ENCODE measurements at places on chromosomes 16 and 17. TPM values are rescaled to one million over a fixed set of nuclear protein-coding genes. Genes with fewer than 3 reads are reported as not detected.

DNA sequence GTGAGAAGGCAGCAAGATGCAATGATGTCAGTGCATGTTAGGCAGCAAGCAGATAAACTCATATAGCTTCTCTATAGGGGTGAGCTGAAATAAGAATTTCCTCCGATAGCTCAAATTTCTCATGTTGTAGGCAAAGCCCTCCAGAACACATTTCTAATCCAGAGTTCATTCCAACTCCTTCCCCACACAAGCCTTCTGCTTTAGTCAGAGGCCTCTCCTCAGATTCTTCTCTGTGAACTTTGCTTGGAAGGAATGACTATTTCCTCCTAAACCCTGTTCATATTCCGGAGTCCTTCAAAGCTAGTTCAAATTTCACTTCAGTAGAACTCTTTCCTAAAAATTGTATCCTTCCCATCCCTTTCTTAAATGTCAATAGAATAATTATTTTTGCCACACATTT is 144.8 kb downstream of the KCNJ2 start:
- no peaks in the 10 kb centered on the region for H3K4me1 ChIP-seq
- no peaks in the 10 kb centered on the region for H3K36me3 ChIP-seq
- no peak overlapping the region for H3K27ac ChIP-seq
- H3K4me3 ChIP-seq = no peak overlapping the region

- peaks cover 18% of the 10 kb centered on the region for H3K4me1 ChIP-seq
- H3K27ac ChIP-seq = no peak overlapping the region
- DNase-seq = no peak
- H3K27me3 ChIP-seq = no peaks in the 10 kb centered on the region
- no peak overlapping the region for H3K4me3 ChIP-seq
Observed at GRCh38 chr17:34261568-34262337, 6.7 kb downstream of the CCL2 start.

GRCh38 chr16:57999366-57999970 is 1.0 kb downstream of the ZNF319 start:
- H3K27ac ChIP-seq = peak overlapping the region; percentile 96
- DNase-seq = no peak
- peaks cover 20% of the 10 kb centered on the region for H3K36me3 ChIP-seq
- H3K27me3 ChIP-seq = no peaks in the 10 kb centered on the region

DNA sequence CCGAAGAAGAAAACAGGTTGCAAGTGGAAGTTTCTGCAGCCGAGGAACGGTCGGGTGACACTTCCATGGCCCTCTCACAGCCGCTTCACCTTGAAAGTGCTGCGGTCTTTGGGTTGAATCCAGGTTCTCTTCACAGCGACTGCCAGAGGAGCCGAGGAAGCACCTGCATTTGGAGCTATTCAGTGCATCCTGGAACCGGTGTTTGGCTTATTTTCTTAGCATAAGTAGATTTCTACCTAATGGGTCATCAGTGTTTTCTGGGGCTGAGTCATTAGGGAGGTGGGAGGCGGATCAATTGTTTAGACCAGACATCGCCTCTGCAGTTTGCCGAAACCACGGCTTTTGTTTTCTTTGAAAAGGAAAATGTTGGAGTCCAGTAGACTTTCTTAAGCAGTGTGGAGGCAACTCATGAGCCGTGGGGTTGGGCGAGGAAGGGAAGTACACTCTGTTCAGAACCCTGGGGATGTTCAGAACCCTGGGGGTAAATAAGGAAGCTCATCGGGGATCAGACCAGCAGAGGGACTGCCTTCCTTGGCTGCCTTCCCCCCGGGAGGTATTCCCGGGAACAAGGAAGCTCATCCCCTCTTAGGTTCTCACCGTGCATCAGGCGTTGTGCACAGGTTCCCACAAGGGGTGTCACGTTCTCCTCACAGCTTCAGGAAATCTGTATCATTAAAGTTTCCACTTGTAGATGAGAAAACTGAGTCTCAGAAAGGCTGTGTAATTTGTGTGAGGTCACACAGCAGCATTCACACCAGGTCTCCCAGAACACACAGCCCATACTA is 361.5 kb downstream of the SNX29 start:
- H3K4me1 ChIP-seq = peaks cover 39% of the 10 kb centered on the region
- no peak for DNase-seq
- H3K27ac ChIP-seq = no peak overlapping the region
- no peak overlapping the region for H3K4me3 ChIP-seq

Gene KCNH6
- total RNA-seq = not detected

GRCh38 chr16:23502466-23502865 is 7.8 kb downstream of the GGA2 start:
- H3K4me3 ChIP-seq = no peak overlapping the region
- no peak for DNase-seq
- peak overlapping the region; percentile 21 for H3K27ac ChIP-seq
- no peaks in the 10 kb centered on the region for H3K27me3 ChIP-seq
- H3K4me1 ChIP-seq = peaks cover 82% of the 10 kb centered on the region

Gene CCL18
- total RNA-seq = 0.76 TPM

DNA sequence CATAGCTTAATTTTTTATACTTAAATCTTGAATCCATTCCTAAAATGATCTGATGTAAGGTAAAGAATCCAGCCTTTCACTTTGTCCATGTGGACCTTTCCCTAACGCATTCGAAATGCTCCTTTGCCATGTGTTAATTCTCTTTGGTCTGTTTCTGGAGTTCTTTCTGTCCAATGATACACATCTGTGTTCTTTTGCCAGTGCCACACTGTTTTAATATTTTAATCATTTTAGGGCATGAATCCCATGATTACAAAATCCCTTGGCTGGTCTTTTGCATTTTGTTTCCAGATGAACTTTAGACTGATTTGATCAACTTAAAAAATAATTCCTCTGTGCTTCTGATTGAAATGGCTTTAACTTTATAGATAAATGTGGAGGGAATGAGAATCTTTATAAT is 74.1 kb downstream of the NTN1 start:
- no peak for DNase-seq
- no peak overlapping the region for H3K4me3 ChIP-seq
- no peaks in the 10 kb centered on the region for H3K36me3 ChIP-seq
- H3K4me1 ChIP-seq = peaks cover 3% of the 10 kb centered on the region
- H3K27me3 ChIP-seq = no peaks in the 10 kb centered on the region

Gene SKAP1
- not detected for total RNA-seq

Gene ACSM2A
- not detected for total RNA-seq

Gene MAPT
- 12.2 TPM for total RNA-seq

GRCh38 chr17:39598047-39598481 is 9.7 kb downstream of the NEUROD2 start:
- DNase-seq = no peak
- peaks cover 61% of the 10 kb centered on the region for H3K27me3 ChIP-seq
- no peak overlapping the region for H3K4me3 ChIP-seq
- no peaks in the 10 kb centered on the region for H3K36me3 ChIP-seq

DNA sequence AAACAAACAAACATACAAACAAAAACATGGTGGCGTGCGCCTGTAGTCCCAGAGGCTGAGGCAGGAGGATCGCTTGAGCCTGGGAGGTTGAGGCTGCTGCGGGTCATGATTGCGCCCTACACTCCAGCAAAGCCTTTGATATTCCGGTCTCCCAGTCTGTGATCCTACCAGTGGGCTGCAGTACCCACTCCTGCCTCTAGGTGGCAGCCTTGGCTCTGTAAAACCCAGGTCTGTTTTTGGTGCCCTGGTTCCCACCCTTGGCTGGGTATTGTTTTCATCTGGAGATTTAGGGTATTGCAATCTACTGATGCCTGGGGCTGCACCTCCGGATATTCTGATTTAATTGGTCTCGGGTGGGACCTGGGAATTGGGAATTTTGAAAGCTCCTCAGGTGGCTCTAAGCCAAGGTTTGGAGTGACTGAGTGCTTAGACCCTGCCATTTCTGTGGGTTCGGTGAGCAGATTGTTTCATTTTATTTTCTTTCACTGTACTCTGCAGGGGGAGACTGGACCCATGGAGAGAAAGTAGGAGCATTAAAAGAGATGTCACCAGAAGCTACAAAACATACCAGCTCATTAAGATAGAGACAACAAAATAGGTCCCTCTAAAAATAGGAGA is 40.5 kb downstream of the MYH3 start:
- H3K27me3 ChIP-seq = no peaks in the 10 kb centered on the region
- no peaks in the 10 kb centered on the region for H3K36me3 ChIP-seq
- no peak for DNase-seq
- peaks cover 28% of the 10 kb centered on the region for H3K4me1 ChIP-seq
- no peak overlapping the region for H3K4me3 ChIP-seq

DNA sequence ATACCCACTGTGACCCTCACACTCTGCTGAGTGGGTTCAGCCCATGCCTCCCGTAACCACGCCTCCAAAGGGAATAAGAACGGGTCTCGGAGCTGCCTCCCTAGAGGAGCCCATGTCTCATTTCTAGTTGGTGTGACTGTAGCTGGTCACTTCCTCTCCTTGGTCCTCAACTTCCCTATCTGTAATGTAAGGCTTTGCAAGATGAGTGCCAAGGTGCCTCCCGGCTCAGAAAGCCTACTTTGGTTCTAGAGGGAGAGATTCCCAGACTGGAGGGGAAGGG is 20.8 kb downstream of the C16orf74 start:
- no peaks in the 10 kb centered on the region for H3K27me3 ChIP-seq
- no peak for DNase-seq
- no peaks in the 10 kb centered on the region for H3K4me1 ChIP-seq
- H3K4me3 ChIP-seq = no peak overlapping the region
- H3K36me3 ChIP-seq = no peaks in the 10 kb centered on the region

DNA sequence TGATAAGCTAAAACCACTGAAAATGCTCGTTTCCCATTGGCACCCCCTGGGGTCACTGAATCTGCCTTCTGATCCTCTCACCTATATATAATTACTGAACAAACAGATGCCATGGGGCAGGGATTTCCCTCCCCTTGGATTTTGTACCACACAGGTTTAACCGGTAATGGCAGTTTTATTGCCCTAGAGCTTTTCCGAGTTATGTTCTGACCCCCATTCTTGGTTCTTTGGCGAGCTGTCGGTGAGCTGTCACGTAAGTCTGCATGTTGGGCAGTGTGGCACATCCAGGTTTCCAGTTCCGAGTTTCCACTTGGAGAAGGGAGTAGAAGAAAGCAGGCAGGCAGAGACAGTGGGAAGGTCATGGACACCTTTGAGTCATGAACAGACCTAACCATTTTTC is 7.1 kb downstream of the TMEM97 start:
- H3K36me3 ChIP-seq = peaks cover 48% of the 10 kb centered on the region
- no peak overlapping the region for H3K27ac ChIP-seq
- no peak for DNase-seq
- H3K4me1 ChIP-seq = peaks cover 19% of the 10 kb centered on the region
- no peaks in the 10 kb centered on the region for H3K27me3 ChIP-seq
- no peak overlapping the region for H3K4me3 ChIP-seq

- H3K27ac ChIP-seq = peak overlapping the region; percentile 44
- no peaks in the 10 kb centered on the region for H3K27me3 ChIP-seq
- no peaks in the 10 kb centered on the region for H3K36me3 ChIP-seq
- no peak for DNase-seq
- peaks cover 14% of the 10 kb centered on the region for H3K4me1 ChIP-seq
Observed at GRCh38 chr17:199806-200545, 18.5 kb upstream of the DOC2B start.

Gene NTN3
- total RNA-seq = not detected

Gene PRSS21
- not detected for total RNA-seq

- peaks cover 12% of the 10 kb centered on the region for H3K27me3 ChIP-seq
- no peaks in the 10 kb centered on the region for H3K36me3 ChIP-seq
- H3K27ac ChIP-seq = peak overlapping the region; percentile 60
- peaks cover 33% of the 10 kb centered on the region for H3K4me1 ChIP-seq
- no peak overlapping the region for H3K4me3 ChIP-seq
Observed at GRCh38 chr17:39094607-39095308, 56.7 kb downstream of the PLXDC1 start.

GRCh38 chr17:59680314-59680713 is 26.9 kb downstream of the PTRH2 start:
- H3K36me3 ChIP-seq = peaks cover 36% of the 10 kb centered on the region
- no peak overlapping the region for H3K4me3 ChIP-seq
- H3K4me1 ChIP-seq = no peaks in the 10 kb centered on the region
- DNase-seq = no peak

- no peaks in the 10 kb centered on the region for H3K27me3 ChIP-seq
- no peak overlapping the region for H3K27ac ChIP-seq
- H3K4me3 ChIP-seq = no peak overlapping the region
- peaks cover 10% of the 10 kb centered on the region for H3K36me3 ChIP-seq
Observed at GRCh38 chr16:88815901-88816589, 4.3 kb upstream of the APRT start.

Gene ZNRF1
- total RNA-seq = 31.6 TPM

- no peaks in the 10 kb centered on the region for H3K27me3 ChIP-seq
- DNase-seq = no peak
- H3K27ac ChIP-seq = no peak overlapping the region
- H3K4me3 ChIP-seq = no peak overlapping the region
- no peaks in the 10 kb centered on the region for H3K4me1 ChIP-seq
Observed at GRCh38 chr17:9941305-9941704, 36.2 kb upstream of the RCVRN start.

DNA sequence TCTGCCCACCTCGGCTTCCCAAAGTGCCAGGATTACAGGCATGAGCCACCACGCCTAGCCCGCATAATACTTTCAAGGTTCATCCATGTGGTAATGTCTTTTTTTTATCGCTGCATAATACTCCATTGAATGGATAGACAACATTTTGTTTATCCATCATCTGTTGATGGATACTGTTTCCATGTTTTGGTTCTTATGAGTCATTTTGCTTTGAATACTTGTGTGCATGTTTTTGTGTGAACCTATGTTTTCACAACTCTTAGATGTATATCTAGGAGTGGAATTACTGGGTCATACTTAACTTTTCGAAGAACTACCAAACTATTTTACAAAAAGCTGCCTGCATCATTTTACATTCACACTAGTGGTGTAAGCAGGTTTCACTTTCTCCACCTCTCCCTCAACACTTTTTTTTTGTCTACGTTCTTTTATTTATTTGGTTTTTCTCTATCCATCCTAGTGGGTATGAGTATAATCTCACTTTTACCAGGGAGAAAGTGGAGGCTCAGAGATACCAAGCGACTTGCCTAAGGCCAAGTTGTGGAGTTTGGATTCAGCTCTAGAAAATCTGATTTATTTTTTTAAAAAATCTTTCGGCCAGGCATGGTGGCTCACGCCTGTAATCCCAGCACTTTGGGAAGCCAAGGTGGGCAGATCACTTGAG is 151.2 kb downstream of the CMIP start:
- peaks cover under 1% of the 10 kb centered on the region for H3K36me3 ChIP-seq
- peaks cover 72% of the 10 kb centered on the region for H3K4me1 ChIP-seq
- no peak overlapping the region for H3K27ac ChIP-seq
- H3K4me3 ChIP-seq = no peak overlapping the region
- no peak for DNase-seq

Gene TANC2
- 10.4 TPM for total RNA-seq

GRCh38 chr17:202501-202951 is 21.1 kb upstream of the DOC2B start:
- peaks cover 35% of the 10 kb centered on the region for H3K4me1 ChIP-seq
- H3K27me3 ChIP-seq = no peaks in the 10 kb centered on the region
- DNase-seq = no peak
- H3K36me3 ChIP-seq = no peaks in the 10 kb centered on the region
- no peak overlapping the region for H3K4me3 ChIP-seq
- H3K27ac ChIP-seq = no peak overlapping the region

- no peak for DNase-seq
Observed at GRCh38 chr16:58021661-58022551, 3.6 kb upstream of the MMP15 start.
